Activated CD8-positive, alpha-beta memory T cell treated with anti-CD3 and anti-CD28 coated beads, Interleukin-2, amount 10 ng/mL, durations not matched to agents 7 days and 5 days (primary cell): ENCODE measurements at places on chromosomes 4 and X.
A peak's percentile ranks its signal among the peaks of the same experiment; 100 is the strongest.

DNA sequence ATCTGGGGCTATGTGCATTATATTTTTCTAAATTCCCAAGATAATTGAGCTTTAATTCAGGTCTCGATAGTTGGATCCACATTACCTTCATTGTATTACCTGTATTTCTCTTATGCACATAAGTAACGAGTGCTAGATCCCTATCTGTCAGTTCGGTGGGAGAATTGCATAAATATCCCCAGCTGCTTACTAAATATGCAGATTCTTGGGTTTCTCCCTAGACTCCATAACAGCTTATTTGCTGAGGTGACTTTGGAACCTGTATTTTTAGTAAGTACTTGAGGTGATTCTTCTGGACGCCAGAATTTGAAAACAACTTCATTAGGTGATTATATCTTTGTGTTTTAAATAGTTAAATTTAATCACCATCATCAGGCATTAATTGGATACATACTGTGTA, 15.0 kb downstream of the UGT8 start:
- DNase-seq = no peak
- H3K27ac ChIP-seq = no peak overlapping the region
- H3K4me1 ChIP-seq = no peaks in the 10 kb centered on the region
- H3K36me3 ChIP-seq = no peaks in the 10 kb centered on the region
- no peaks in the 10 kb centered on the region for H3K27me3 ChIP-seq
- H3K4me3 ChIP-seq = no peak overlapping the region

DNA sequence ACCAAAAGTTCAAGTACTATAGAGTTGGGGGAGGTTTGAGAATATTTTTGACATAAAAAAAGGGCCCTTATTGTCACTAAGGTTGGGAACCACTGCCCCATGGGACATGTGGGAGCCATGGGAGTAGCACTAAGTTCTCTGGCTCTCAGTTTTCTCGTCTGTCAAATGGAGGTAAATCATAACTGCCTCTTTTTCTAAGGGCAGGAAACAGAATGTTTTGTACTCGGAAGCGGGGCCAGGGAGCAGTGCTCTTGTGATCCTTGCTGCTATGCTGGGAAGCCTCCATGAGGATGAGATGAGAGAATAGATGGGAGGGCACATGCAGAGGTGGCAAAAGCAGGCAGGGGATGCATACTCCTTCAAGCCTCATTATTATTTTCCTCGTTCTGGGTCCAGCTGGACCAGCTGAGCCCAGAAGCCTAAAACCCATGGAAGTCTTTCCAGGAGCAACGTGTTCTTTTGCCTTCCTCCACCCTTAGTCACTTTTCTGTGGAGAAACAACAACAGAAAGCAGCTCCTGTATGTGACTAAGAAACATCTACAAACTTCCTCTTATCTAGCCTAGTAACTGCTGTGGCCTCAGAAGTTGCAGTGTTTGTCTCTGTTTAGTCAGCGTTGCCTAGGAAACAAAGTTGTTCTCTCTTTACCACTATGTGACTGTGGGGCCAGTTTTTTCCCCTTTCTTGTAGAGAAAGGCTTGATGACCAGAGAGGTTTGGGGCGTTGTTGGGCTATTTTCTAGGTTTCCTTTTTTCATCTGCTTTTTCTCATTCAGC, 64.8 kb downstream of the TSC22D3 start:
- H3K4me3 ChIP-seq = peak overlapping the region; percentile 33
- H3K27ac ChIP-seq = peak overlapping the region; percentile 95

DNA sequence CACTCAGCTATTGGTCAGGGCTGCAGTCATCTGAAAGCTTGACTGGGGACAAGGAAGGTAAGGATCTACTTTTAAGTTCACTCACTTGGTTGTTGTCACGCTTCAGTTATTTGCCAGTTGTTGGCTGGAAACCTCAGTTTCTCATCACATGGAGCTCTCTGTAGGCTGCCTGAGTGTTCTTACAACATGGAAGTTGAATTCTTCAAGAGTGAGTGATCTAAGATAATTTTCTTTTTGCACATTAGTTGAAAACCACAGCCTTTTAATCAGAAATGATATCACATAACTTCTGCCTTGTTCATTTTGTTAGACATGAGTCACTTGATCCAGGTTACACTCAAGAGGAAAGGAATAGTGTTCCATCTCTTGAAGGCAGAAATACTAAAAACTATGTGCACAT, 552.7 kb downstream of the RAPGEF2 start:
- H3K27me3 ChIP-seq = no peaks in the 10 kb centered on the region
- no peak for DNase-seq
- H3K4me1 ChIP-seq = no peaks in the 10 kb centered on the region
- no peaks in the 10 kb centered on the region for H3K36me3 ChIP-seq
- no peak overlapping the region for H3K27ac ChIP-seq

DNA sequence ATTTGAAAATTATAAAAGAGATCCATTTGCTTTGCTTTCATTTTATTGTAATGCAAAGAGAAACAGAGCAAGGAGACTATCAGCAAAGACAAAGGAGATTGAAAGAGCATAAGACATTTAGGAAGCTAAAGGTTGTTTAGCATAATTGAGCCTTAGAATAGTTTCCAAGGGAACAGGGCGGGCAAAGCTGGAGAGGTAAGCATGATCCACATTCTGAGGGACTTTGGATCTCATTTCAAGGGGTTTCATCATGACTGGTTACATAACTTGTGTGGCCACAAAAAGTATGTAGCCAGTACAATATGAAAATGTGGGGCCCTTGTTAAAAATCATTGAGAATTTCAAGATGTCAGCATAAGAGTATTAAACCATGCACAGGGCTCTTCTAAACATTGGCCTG, 406.5 kb downstream of the RPA4 start:
- DNase-seq = no peak
- no peaks in the 10 kb centered on the region for H3K4me1 ChIP-seq
- no peaks in the 10 kb centered on the region for H3K27me3 ChIP-seq

DNA sequence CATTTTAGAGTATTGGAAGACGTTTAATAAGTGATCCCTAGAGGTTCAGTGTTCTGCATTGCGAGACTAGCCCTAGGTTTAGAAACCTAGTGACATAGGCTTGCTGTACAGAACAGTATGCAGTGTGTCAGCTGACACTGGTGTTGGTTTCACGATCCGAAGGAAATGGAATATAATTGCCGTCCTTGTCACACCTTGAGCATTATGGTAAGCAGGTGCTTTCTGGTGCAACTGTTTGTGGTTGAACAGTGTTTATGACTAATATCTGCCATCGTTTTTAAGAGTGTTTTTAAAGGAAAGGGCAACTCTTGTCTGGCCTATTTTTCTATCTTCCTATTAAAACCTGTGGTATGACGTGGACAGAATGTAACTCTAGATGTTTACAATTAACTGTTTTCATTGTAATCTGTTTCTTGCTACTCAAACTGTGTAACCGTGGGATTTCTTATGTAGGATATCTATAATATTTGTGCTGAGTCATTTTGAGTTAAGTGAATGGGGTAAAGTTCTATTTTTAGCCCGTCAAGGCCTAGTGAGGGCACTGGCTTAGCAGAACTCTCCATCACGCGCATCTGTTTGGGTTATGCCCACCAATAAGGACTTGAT, 53.8 kb upstream of the TBC1D14 start:
- peak overlapping the region; percentile 60 for H3K27ac ChIP-seq
- H3K27me3 ChIP-seq = no peaks in the 10 kb centered on the region
- H3K36me3 ChIP-seq = peaks cover 38% of the 10 kb centered on the region
- H3K4me3 ChIP-seq = no peak overlapping the region
- peak; percentile 64 for DNase-seq
